ENCODE measurements at places on chromosomes 1 and 21.

DNA sequence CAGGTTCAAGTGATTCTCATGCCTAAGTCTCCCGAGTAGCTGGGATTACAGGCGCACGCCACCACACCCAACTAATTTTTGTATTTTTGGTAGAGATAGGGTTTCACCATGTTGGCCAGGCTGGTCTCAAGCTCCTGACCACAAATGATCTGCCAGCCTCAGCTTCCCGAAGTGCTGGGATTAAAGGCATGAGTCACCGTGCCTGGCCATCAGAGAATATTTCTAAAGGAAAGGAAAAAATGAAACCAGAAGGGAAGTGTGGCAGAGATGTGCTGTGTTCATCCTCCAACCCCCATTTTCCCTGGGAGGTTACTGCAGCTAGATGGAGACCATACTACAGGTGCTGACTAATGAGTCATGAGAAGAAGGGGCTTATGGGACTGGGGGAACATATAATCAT, 964.1 kb downstream of the TTLL7 start:
- no peak for DNase-seq

GRCh38 chr1:34843392-34844251, 15.9 kb downstream of the SMIM12 start:
- DNase-seq, result peak; percentile 43

DNA sequence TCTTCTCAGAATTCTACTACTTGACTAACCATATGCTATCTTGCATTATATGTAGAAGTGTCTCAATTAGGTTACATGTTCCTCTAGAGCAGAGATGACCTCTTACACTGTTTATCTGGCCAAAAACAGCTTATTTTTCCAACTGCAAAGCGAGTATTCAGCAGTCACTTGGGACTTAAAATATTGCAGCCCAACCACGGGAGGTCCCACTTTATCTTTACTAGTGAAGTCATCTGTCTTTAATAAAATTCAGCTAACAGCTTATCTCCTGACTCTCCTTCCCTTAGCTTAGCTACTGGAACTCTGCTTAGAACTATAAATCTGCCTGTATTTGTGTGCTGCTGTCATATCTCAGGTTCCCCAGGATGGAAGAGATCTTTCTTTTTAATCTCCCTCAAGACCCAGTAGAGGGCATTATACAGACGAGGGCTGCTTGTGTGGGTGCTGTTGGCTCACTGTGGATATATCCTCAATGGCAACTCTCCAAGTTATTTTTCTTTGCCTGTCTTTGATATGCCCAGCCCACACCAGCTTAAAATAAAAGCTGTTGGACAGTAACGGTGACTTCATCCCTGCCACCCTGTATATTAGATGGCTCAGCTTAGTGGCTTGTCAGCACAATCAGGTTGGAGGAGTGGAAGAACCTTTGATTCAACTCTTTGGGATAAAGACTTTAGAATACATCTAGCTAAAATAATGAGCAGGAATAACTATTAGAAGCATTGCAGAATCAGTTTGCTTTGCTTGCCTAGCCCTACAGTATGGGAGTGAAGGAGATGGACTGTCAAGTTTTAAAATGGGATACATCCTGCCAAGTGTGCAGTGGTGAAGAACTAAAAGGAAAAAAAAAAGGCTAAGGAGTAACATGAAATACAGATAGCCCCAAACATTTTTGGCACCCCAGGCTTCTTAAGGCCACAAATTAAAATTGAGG, 9.6 kb downstream of the ENSA start:
- DNase-seq, result no peak

GRCh38 chr1:183879494-183879893, 74.6 kb downstream of the RGL1 start:
- DNase-seq, result no peak

DNA sequence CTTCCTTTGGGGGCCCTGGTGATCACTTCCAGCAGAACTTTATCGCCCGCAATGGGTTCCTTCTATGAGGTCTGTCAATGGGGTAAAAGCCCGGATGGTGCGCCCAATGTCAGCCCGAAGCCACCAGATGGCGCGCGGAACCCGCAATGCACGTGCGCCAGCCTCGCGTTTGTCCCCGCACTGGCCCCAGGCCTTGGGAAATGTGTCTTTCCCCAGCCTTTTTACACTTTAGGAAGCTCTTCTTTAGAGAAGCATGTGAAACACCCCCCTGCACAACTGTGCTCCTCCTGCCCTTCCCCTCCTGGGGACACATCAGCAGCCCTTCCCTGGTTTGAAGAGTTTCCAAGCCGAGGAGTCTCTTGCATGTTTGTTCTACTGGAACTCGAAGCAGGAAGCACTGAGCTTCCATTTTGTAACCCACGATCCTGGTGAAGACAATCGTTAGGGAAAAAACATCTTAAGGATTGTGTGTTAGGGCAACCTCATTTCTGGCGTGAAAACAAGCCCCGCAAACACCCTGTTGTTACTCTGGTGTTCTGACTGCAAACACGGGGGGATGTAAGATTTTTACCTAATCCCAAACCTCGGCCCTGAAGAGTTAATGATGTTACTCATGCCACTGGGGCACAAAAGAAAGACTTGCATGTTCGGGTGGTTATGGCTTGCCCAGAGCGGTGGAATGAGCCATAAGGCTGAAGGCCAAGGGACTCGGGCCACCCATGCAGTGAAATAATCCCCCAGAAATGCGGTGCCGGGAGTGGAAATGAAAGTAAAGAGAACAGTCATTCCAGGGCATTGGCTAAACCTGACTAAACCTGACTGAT, 20.4 kb upstream of the TARBP1 start:
- DNase-seq, result peak; percentile 93

- no peak for DNase-seq
Observed at GRCh38 chr1:180230791-180231505, 884 bp downstream of the LHX4 start.

- DNase-seq, result no peak
Observed at GRCh38 chr21:31218830-31219608, 125.0 kb downstream of the TIAM1 start.

DNA sequence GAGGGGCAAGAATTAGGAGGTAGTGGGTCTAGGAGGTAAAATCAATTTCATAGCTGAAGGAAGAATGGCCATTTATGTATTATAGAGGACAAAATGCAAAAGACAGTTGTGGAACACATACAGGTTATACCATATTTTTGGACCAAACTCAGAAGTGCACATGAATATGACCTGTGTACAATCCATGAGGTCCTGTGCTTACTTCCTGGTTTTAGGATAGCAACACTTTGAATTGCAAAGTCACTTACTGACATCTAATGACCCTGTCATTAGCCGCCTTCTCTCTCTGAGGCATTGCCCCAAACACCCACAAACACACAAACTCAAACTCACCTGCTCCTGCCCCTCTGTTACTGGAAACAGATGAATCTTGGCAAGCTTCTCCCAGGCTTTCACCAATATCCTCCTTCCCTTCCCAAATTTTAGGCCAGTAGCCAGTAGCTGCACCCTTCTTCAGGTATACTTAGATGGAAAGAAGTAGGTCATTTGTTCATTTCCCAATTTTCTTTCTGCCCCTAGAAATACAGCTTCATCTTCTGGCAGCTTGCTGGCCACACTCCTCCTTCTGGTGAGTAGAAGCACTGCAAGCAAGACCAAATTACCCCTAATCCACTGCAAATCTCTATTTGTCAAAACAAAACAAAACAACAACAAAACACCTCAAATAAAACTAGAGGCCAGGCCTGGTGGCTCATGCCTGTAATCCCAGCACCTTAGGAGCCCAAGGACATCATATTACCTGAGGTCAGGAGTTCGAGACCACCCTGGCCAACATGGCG, 13.7 kb upstream of the RPL5 start:
- no peak for DNase-seq

DNA sequence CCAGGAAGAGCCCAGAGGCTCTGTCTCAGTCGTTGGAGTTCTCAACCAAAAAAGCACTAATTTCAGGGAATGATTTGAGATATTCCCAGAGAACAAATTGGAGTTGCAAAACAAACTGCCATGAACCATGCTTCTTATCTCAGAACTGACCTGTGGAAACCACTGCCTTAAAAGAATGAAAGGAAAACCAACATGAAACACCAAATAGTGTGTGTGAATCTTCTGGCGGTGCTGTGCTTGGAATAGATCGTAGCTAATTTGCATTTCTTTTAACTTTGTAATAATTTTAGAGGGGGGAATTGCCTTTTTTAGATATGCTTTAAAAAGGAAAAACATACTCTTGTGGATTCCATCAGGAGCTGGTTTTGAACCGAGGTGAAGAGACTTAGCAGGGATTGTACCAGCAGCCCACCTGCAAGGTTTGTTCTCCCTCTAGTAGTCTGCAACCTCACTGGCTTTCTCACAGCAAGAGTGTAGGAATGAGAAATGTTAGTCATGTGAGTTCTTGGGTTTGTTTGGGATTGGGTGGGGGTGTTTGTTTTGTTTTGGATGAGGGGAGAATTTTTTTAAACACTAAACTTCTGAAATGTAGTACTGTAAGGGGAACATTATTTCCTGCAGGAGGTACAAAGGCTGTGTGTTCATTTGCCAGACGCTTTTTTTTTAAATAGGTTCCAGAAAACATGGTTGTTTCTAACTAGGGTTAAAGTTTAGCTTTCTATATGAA, 45.7 kb upstream of the ANGPTL1 start:
- no peak for DNase-seq

- DNase-seq, result no peak
Observed at GRCh38 chr1:42852608-42852980, 6.2 kb downstream of the ZNF691 start.

GRCh38 chr1:53683986-53684740, 54.8 kb downstream of the GLIS1 start:
- no peak for DNase-seq

GRCh38 chr1:34845131-34845901, 14.2 kb downstream of the SMIM12 start:
- no peak for DNase-seq

GRCh38 chr1:182149411-182149965, 88.0 kb upstream of the ZNF648 start:
- peak; percentile 46 for DNase-seq

- DNase-seq, result peak; percentile 68
Observed at GRCh38 chr1:152110860-152111514, 4.3 kb downstream of the TCHH start.

- no peak for DNase-seq
Observed at GRCh38 chr1:230771773-230772354, 24.7 kb downstream of the CAPN9 start.

DNA sequence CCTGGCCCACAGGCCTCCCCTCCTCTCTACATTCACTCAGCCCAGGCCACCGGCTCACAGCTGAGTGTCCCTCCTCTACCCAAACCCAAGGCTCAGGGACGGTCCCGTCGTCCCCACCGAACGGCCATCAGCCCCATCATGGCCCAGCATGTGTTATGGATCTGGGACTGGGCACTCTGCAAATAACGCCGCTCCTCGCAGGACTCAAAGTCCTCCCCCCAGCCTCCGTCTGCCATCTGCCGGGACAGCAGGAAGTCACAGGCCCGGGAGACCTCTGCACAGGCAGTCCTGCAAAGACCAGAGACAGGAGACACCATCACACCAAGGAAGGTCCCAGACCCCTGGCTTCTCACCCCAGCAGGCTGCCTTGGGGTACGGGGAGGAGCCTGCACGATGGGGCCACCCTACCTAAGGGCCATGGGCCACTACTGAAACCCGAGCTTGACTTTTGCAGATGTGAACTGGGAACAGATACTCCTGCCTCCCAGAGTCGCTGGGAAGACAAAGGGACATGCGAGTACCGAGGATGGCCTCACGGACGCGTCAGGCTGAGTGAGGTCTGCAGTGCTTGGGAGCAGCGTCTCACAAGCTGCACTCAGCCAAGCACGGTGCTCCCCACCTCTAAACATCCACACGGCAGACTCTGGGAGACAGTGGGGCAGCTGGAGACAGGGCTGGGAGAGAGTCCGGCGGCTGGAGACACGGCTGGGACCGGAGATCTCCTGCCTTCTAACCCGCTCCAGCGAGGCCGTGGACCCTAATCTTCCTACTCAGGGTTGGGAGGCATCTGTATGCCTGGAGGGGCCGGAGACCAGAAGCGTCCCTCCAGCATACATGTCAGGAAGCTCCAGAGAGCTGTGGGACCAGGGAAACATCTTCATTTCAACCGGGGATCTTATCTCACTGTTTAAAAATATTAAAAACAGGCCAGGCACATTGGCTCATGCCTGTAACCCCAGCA, 10.4 kb upstream of the SPATC1L start:
- DNase-seq, result no peak

- no peak for DNase-seq
Observed at GRCh38 chr1:35454176-35454575, 103.0 kb downstream of the KIAA0319L start.

- DNase-seq, result no peak
Observed at GRCh38 chr1:245095903-245096302, 58.9 kb upstream of the KIF26B start.

- no peak for DNase-seq
Observed at GRCh38 chr1:201466492-201466891, 2.5 kb downstream of the PHLDA3 start.

- DNase-seq, result no peak
Observed at GRCh38 chr21:28642891-28643290, 349.8 kb downstream of the LTN1 start.

DNA sequence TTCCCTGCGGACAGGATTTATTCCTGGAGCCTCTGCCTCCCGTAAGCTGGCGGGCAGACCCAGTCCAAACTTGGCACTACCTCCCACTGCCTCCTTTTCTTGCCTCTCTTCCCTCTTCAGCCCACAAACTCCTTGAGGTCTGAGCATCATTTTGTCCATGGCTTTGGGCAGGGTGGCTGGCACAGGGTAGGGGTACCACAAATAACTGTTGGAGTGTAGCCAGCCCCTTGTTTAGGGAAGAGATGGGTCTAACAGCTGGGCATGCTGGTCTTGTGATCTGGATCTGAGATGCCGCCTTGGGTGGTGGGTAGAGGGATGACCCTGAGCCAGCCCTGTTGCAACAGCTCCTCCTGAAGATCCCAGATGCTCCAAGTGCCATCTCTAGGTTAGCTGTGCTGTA, 71.4 kb upstream of the CLDN14 start:
- no peak for DNase-seq
